ENCODE measurements at places on chromosomes 1 and 21.

- no peak for DNase-seq
These were observed 5.6 kb downstream of the HYI start for GRCh38 chr1:43447891-43448708.

- DNase-seq = no peak
These were observed 184.9 kb upstream of the FAM78B start for GRCh38 chr1:166351676-166352075.

DNA sequence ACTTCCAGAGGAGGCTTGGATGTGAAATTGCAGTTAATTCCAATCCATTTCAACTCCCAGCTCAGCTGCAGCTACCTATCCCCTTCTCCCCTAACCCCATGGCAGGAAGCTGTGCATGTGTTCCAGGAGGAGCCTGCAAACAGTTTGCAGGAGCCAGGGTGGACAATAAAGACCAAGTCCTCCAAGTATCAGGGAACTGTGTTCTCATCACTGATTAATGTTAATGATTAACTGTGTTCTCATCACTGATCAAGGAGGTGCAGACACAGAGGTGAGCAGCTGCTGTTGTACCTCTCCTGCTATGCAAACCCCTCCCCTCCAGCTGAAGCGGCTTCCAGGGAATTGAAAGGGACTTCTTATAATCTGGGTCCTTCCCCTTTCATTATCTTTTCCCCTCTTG lies 19.2 kb downstream of the CLDN19 start:
- no peak for DNase-seq

DNA sequence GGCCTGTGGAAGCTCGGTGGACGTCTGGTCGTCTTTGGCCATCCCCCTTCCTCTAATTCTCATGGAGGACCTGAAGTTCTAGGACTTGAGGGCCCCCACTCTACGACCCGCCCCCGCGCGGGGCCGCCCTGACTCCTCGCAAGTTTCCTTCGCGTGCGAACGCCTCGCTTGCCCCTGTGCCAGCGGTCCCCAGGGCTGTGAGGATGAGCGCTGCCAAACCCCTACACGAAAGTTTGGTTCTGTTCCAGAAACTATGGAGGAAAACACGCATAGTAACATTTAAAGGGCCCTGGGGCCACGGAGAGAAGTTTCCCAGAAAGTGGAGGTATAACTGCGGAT lies 304 bp upstream of the GNG12 start:
- DNase-seq = no peak

DNA sequence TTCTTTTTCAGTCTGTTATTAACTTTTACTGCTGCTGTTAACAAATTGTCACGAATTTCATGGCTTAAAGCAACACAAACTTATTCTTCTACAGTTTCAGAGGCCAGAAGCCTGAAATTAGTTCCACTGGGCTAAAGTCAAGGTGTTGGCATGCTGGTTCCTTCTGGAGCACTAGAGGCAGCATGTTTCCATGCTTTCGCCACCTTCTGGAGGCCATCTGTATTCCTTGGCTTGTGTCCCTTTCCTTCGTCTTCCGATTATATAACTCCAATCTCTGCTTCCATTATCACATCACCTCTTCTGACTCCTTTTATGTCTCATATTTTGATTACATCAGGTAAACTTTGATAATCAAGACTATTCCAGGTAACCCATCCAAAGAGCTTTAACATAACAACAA lies 1742.1 kb downstream of the BRINP3 start:
- no peak for DNase-seq
